Left hindlimb (tissue), 1 donor: ENCODE measurements at places on chromosomes 11 and 22.

DNA sequence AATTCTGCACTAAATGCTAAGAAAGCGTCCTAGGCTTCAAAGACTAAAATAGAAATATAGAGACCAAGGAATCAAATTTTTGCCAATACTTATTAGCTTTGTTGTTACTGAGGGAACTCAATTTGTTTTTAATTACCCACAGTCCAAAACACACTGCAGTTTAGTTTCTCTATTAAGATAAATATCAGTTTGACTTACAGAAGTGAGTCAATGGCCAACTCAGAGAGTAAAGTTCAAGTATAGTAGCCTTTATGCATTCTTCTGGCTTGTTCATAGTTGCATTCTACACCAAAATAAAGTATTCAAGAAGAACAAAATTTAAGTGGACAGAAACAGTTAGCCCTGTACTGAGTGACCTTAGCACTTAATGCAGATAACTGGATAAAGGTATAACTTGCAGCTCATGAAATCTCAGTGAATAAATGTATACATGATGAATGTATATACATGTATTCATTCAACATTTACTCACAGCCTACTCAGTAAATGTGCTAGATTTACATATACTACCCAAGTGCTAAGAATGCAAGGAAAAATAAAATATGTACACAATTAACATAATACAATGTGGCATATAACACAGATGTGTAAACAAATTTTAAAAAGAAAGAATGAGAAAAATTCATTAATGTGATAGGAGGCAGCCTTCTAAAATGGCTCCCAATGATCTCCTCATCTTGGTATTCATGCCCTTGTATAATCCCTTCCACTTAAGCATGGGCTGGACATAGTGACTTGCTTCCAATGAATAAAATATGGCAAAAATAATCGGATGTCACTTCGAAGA lies 9.7 kb upstream of the RNF141 start:
- DNase-seq, result no peak

GRCh38 chr11:34632105-34632791 lies 11.4 kb downstream of the EHF start:
- DNase-seq, result no peak

- no peak for DNase-seq
These were observed 1.1 kb upstream of the PHLDB1 start for GRCh38 chr11:118606157-118606843.

DNA sequence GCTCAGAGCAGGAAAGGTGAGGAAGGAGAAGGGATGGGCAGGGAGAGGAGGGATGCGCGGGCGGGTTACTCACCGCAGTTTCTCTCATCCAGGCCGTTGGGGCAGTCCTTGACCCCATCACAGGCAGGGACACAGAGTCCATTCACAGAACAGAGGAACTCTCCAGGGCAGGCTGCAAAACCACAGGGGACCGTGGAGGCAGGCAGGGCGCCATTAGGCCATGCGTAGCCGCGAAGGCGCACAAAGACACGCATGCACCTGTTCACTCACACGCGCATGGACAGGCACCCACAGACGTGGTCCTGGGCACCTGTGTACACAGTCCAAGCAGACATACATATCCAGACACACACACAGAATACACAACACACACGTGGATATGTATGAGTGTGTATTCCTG lies 23.0 kb downstream of the KCTD17 start:
- DNase-seq, result no peak

DNA sequence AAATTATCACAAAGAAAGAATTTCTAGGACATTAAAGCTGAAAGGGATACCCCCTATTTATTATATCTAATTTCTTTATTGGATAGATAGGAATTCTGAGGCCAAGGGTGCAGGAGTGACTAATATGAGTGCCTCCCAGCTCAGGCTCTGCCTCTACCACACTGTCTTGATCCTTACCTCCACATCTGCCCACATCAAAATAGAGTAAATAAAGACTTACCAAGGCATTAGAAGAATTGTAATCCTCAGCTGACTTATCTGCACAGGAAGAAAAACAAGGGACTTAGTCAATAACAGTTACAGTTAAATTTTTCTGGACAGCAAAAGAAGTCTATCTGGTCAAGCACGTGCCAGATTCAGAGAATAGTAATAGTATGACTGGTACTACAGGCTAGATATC lies 72.6 kb upstream of the GDPD4 start:
- no peak for DNase-seq

DNA sequence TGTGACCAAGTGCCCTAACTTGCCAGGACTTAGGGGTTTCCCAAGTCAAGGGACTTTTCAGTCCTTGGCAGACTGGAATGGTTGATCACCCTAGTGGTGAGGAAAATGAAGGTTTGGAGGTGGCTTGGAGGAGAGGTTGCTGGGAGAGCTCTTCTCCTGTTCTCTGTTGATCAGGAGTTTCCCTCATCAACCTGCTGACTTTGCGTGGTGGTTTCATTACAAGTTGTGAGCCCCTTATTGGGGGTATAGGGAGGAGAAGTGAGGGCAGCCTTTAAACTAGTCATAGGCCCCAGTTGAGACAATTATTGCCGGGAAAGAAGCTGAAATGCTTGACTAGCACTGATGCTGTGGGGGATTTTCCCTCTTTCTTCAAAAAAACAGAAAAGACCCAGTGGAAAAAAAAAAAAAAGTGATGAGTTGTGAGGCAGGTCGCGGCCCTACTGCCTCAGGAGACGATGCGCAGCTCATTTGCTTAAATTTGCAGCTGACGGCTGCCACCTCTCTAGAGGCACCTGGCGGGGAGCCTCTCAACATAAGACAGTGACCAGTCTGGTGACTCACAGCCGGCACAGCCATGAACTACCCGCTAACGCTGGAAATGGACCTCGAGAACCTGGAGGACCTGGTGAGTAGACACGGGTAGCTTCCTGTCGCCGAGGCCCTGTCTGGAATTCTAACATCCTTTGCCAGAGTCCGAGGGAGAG lies at the start of gene CXCR5:
Gene CXCR5, plus strand, starts transcription at position 525 of the 704 bp plus-strand sequence. Its CDS starts 50 bp downstream, at position 575.
- no peak for DNase-seq

DNA sequence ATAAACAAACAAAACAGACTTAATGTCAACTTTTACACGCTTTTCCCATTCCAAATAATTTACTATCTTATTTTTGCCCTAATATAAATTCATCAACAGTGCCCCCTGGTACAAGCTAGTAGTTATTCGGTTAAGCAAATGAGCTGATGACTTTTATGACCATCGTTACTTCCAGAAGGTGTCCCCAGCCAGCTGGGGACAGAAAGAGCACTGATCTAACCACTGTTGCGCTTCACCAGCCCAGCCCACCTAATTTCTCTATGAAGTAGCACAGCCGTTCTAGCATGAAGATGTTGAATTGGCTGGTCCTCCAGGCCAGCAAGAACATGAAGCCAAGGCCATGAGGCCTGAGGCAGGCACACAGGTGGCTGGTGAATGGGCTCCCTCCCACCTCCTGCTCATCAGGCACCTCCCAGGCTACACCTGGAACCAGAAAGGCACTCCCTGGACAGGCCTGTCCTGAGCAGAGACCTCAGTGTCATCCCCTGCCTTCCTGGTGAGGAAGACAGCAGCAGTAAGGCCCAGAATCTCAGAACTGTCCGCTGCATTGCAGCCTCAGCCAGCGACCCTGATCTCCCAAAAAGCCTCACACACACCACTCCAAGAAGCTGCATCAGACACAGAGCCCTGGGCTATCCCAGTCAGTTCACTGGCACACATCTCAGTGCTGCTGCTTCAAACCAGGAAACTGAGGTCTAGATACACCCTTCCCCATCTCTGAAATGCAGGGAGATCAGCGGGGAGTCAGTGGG lies 12.9 kb downstream of the GNB1L start:
- DNase-seq, result no peak

DNA sequence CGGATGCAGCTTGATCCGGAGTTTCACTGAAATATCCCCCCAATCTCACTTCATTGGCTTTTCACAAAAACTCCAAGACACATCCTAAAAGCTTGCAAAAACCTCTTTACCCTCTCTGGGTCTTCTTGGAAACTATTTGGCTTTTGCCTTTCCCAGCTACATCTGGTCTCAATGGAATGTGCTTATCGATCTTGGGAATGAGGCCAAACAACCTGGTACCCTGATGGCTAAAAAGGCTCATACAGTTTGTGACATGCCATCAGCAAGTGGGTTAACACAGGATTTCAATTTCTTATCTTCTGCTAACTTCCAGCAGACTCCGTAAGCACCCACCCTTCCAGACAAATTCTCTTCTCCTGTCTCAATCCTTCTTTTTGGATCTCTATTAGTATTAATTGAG lies 45.9 kb upstream of the TEAD1 start:
- DNase-seq, result no peak

GRCh38 chr22:42340829-42341383 lies 70.5 kb upstream of the TCF20 start:
- DNase-seq, result no peak

DNA sequence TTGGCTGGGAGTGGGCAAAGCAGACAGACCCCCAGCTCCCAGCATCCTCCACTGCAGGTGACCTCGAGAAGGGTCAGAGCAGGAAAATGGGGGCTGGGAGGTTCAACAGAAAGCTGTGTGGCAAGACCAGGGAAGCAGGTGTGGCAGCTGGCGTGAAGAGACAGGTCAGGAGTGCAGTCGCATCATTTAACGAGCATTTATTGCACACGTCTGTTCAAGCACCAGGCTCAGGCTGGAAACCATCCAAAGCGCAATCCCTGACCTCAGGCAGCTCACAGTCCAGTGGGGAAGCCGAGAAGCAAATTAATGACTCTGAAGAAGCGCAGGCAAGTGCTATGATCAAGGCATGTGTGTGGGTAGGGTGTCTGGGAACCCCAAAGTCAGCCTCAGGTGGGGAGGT lies 7.4 kb downstream of the SLC25A45 start:
- DNase-seq, result no peak

DNA sequence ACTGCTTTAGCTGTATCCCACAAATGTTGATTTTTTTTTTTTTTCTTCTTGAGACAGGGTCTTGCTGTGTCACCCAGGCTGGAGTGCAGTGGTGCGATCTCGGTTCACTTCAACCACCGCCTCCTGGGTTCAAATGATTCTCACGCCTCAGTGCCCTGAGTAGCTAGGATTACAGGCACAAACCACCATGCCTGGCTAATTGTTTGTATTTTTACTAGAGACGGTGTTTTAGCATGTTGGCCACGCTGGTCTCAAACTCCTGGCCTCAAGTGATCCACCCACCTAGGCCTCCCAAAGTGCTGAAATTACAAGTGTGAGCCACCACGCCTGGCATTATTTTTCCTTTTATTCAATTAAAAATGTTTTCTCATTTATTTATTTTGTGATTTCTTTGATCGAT lies 55.9 kb downstream of the PDHX start:
- DNase-seq, result no peak

GRCh38 chr11:71543866-71544265 lies 4.4 kb upstream of the KRTAP5-9 start:
- DNase-seq, result no peak

- DNase-seq, result no peak
These were observed 34.3 kb downstream of the IZUMO1R start for GRCh38 chr11:94338651-94339050.

DNA sequence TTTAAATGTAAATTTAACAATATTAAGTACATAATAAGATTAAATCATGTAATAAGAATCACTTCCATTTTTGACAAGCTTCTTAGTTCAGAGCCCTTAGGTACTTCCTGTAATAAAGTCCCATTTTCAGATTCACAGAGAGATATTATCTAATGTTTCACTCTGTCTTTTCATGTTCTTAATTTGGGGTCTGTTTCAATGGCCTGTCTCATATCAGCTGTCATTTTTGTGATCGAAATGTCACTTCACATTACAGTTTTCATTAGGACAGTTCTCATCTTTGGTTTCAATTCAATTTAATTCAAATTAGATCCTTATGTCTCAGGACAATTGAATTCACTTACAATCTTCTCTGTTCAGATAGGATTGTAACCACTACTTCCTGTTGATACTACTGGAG lies 22.6 kb upstream of the OLFML1 start:
- no peak for DNase-seq

DNA sequence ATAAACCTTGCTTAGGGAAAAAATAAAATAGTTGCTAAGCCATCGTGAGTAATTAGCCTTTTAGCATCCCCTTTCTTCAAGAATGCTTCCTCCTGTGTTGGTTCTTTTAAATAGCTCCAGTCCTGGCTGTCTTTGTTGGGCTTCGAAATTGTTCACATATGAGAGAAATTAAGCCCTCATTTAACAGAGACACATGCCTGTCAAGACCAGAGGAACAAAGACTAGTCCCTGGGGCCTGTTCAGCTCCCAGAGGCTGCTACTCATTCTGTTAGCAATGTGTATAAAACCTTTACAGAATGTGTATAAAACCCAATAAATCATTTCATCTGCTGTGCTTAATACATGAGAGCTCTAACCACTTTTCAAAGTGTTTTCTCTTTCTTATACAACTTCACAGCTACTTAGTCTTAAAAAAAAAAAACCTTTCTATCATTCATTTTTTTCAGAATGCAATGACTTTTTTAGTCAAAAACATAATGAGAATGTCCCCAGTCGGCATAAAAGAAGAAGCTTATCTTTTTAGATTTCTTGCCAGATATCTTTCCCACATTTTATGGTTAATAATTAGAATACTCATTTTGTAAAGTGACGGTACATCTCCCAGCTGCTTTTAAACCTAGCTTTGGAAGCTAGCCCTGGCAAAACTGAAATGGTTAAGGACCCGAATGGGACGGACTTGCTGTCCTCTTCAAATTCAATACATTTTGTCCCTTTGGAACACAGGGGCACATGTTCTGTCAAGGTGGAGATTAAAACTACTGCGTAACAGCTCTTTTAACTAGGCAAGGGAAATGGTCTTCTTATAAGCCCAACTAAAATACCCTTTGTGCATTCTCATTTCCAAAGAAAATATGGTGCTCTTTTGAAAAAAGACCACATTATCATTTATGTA lies 186.1 kb downstream of the SOX6 start:
- no peak for DNase-seq

- no peak for DNase-seq
These were observed 56.4 kb downstream of the TRAF6 start for GRCh38 chr11:36453678-36454077.
